ENCODE measurements at places on chromosomes 16 and 17.

GRCh38 chr17:45225051-45225700 is 3.5 kb downstream of the FMNL1 start:
- no peak for DNase-seq

GRCh38 chr17:67492251-67492740 is 115.2 kb downstream of the PITPNC1 start:
- DNase-seq, result no peak

- DNase-seq, result no peak
Measured at GRCh38 chr16:17432901-17433576, 37.7 kb downstream of the XYLT1 start.

DNA sequence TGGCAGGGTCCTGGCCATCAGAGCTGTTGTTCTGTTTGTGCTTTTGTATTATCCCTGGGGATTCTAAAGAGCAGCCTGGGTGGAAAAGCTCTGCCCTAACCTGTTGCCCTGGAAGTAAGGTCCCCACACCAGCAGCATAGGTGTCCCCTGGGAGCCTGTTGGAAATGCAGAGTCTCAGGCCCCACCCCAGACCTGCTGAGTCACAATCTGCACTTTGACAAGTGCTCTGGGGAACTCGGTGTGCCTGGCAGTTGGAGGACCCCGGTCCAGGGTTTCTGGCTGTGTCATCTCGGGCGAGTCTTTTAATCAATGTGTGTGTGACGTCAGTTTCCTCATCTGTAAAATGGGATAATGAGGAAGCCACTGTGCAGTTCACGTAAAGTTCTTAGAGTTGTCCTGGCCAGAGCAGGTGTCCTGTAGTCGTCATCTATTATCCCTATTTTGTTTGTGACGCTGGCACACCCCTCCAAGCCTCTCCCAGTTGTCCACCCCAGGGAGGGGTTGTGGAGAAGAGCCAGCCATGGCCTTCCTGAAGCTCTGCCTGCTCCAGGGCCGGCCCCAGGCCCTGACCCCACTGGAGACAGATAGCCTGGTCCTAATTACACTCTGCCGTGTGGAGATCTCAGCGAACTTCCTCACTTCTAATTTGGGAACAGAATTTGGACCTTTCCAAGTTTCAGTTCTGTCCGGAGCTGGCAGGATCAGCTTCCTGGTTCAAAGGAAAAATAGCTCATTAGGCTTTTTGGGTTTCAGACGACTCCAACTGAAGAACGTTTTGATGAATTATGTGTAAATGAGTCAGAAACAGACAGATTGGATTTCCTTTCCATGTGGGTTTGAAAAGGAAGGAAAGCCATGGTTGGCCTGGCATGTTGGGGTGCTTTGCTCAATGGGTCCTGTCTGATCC is 295.7 kb upstream of the FOXF1 start:
- no peak for DNase-seq

GRCh38 chr17:62876673-62877405 is 68.7 kb upstream of the MARCHF10 start:
- no peak for DNase-seq

- no peak for DNase-seq
Measured at GRCh38 chr17:2440930-2441329, 40.1 kb upstream of the MNT start.

GRCh38 chr16:12532871-12533610 is 270.6 kb downstream of the CPPED1 start:
- no peak for DNase-seq

DNA sequence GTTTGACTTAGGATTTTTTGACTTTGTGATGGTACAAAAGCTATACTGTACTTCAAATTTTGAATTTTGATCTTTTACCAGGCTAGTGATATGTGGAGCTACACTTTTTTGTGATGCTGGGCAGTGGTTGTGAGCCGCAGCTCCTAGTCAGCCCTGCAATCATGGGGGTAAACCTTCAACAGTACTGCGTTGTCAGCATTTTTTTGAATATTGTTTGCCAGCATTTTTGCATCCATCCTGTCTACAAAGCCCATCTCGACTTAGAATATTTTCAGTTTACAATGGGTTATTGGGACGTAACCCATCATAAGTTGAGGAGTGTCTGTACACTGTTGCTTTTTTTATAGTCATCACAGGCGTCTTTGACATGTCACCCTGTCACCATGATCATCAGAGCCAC is 142.0 kb downstream of the SPECC1 start:
- no peak for DNase-seq

DNA sequence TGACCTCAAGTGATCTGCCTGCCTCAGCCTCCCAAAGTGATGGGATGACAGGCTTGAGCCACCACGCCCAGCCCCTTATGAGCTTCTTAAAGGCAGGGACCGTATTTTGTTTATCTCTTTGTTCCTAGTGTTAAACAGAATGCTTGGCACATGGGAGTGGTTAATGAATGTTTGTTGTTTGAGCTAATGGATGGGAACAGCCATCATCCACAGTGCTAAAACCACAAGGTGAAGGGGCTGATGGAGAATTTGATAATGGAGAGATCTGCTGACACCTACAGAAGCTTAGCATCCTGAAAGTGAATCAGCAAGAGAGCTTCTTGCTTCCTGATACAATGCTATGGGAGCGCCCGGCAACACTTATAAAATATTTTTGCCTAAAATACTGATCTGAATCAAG is 8.6 kb upstream of the CDH1 start:
- DNase-seq, result no peak

- no peak for DNase-seq
Measured at GRCh38 chr16:81549547-81550431, 105.2 kb downstream of the CMIP start.

- DNase-seq, result no peak
Measured at GRCh38 chr17:76554131-76554530, 14.3 kb downstream of the PRCD start.

GRCh38 chr17:16086957-16087356 is 87.3 kb downstream of the TTC19 start:
- no peak for DNase-seq

DNA sequence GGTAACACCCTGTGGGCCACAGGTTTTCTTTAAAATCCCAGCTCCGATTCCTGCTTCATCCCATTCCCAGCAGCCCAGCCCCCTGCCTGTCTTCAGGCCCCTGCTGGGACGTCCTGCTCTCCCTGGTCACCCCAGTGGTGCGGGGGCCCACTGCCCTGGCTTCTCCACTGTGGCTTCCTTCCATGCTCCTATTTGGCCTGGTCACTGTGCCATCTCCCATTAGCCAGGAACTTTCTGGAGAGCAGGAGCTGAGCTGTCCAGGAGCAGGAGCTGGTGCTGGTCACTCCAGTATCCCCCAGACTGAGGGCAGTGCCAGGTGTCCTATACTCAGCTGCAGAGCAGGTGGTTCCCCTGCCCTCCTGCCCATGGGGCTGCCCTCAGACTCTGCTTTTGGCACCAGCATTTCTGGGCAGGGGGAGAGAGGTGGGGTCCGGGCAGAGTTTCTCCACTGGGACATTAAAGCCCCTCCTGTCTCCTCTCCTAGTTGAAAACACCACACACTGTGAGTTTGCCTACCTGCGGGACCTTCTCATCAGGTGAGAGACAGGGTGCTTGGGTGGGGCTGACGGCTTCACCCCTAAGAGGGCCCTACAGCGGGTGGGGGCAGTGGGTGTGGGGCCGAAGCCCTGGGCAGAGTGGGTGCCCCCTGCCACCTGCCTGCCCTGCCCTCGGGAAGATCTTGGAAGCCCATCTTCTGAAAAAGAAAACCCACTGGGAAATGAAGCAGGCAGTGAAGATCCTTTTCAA is 356.2 kb downstream of the SEC14L1 start:
- DNase-seq, result no peak

DNA sequence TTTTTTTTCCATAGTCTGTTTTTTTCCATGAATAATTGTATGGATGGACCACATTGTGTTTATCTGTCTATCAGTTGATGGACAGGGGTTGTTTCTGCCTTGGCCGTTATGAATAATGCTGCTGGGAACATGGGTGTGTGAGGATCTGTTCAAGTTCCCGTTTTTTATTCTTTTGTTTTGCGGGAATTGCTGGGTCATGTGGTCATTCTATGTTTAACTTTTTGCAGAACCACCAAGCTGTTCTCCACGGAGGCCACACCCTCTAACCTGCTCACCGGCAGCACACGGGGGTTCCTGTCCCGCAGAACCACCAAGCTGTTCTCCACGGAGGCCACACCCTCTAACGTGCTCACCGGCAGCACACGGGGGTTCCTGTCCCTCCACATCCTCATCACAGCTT is 5.9 kb upstream of the MSLN start:
- no peak for DNase-seq

- no peak for DNase-seq
Measured at GRCh38 chr16:50836121-50836621, 94.3 kb downstream of the CYLD start.

DNA sequence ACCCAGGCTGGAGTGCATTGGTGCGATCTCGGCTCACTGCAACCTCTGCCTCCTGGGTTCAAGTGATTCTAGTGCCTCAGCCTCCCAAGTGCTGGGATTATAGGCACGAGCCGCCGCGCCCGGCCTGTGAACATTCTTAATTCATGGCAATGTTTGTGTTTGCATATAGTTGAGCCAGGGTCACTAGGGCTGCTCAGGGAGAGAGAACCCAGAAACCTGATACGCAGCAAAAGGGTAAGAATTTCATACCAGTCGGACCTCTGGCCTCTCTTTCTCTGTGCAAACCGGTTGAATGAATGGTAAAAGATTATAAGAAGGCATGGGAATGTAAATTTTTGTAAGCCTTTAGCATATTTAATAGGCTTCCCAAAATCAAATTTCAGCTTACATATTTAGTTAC is 6.9 kb upstream of the TMEM98 start:
- DNase-seq, result no peak

GRCh38 chr16:21647562-21648164 is 4.7 kb downstream of the IGSF6 start:
- DNase-seq, result no peak

GRCh38 chr17:78137392-78138203 is 7.0 kb downstream of the TMC8 start:
- DNase-seq, result no peak

GRCh38 chr17:78774453-78774852 is 7.6 kb downstream of the CYTH1 start:
- DNase-seq, result no peak

GRCh38 chr16:81866820-81867440 is 87.8 kb downstream of the PLCG2 start:
- DNase-seq, result no peak

DNA sequence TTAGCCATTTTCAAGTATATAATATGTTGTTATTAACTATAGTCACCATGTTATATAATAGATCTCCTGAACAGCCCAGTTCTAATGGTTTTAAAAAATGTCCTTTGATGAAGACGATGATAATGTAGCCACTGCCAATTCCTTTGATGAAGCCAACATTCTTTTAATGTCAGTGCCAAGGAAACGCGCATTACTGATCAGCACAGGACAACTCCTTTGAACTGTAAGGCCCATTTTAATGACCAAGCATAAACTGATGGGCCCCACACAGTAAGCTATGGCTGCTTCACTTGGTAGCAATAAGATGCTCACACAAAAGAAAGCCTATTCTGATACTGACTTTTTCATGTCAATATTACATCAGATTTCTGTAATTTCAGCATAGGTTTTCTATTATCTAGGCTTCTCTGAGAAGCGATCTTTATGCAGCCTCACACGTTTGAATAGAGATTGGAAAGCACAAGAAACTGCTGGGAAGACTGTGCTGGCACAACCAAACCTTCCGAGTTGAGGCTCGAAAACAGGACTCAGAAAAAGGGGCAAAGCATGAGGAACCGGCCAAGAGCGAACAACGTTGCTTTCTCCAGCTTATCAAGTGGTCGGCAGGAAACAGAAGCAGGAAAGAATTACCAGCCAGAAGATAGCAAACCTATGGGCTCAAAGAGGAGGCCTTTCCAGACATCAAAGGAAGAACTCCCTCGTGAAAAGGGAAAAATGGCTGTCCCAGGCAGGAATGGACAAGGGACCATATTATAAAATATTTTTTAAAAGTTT is 19.4 kb downstream of the ERN1 start:
- DNase-seq, result no peak

DNA sequence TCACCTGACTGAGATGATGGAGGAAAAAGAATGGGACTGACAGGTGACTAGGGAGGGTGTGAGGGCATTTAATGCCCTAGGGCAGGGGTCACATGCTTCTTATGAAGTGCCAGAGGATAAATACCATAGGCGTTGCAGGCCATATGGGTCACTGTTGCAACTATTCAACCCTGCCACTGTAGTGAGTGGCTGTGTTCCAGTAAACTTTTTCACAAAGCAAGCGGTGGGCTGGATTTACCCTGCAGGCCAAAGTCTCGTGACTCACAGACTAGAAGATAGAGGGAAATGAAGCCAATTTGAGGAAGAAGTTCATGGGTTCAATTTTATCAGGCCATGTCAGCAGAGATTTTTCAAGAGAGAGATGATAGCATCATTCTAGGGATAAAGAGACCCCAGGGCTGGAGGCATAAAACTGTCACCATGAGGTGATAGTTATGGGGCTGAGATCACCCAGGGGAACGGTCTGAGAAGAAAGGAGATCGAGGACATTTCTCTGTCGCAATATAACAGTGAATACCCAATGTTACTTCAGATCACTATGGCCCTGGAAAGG is 8.6 kb downstream of the ARHGAP17 start:
- no peak for DNase-seq

GRCh38 chr17:57781386-57782061 is 36.4 kb upstream of the CCDC182 start:
- DNase-seq, result no peak

DNA sequence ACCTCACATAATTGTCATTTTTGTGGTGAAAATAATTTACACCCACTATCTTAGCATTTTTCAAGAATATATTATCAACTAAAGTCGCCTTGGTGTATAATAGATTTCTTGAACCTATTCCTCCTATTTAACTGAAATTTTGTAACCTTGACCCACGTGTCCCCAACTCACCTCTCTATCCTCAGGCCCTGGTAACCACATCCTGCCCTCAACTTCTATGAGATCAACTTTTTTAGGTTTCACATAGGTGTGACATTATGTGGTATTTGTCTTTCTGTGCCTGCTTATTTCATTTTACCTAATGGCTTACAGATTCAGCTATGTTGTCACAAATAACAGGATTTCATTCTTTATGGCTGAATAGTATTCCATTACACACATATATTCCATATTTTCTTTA is 73.0 kb upstream of the CNTNAP4 start:
- no peak for DNase-seq

GRCh38 chr16:4510747-4511426 is 27.7 kb downstream of the CDIP1 start:
- DNase-seq, result no peak

- DNase-seq, result no peak
Measured at GRCh38 chr17:79159471-79159870, 84.8 kb downstream of the ENGASE start.

- no peak for DNase-seq
Measured at GRCh38 chr16:48173889-48174288, 18.1 kb upstream of the ABCC12 start.

DNA sequence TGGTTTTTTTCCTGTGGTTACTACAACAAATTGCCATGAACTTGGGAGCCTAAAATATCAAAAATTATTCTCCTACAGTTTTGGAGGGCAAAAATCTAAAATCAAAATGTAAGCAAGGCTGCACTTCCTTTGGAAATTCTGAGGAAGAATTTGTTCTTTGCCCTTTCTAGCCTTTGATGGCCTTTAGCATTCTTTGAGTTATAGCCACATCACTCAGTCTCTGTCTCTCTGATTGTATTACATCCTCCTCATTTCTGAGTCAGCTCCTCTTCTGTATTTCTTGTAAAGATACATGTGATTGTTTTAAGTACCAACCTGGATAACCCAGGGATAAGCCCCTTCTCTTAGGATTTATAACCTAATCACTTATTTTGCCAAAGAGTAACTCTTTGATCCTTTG is 282.0 kb downstream of the BCAS3 start:
- DNase-seq, result no peak
